NCI-H510A (cell line): ENCODE measurements at places on chromosomes 2 and 18.

- no peak for DNase-seq
These were observed 441.8 kb downstream of the CMPK2 start for GRCh38 chr2:6423944-6424343.

DNA sequence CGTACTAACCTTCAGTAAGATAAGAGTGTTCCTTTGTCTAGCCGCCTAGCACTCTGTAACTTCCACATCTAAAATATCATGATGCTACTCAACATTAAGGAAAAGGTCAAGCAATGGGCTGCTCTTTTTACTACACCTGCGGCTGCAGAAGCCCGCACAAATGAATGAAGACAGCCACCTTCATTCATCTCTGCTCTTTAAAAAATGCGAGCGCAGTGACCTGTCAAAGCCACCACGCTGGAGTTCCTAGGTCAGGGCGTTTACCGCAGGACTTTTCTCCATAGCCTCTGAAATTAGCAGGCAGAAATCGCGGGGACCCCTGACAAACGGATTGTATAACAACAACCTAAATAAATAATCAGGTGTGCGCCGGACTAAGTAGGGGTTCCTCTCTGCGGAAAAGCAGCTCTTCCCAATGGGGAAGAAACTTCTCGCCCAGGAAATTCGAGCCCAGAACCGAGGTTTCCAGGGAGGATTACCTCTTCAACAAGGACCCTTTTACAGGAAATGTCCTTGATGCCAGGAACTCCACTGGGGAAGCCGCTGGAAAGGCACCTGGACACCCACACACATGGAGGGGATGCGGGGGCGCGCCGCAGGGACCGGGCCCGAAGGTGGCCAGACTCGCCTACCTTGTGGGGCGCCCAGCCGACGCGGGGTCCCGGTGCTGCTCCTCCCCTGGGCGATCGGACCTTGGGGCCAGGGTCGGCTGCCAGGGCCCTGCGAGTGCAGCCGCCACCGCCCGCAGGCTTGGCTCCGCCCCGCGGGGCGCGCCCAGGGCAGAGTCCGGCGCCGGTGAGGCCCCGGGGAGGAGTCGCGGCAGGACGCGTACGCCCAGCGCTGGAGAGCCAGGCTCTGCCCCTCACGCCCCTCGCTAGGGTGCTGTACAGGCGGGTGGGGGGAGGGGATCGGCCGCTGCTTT is at the start of gene CCDC68:
Gene CCDC68, minus strand, starts transcription at position 758 of the 922 bp plus-strand sequence. CDS start 16,670 bp downstream, outside the sequence.
- DNase-seq = peak; percentile 12

GRCh38 chr2:32342801-32343200 is 14.0 kb upstream of the BIRC6 start:
- no peak for DNase-seq

- no peak for DNase-seq
These were observed 32.6 kb upstream of the INSIG2 start for GRCh38 chr2:118055512-118056164.

DNA sequence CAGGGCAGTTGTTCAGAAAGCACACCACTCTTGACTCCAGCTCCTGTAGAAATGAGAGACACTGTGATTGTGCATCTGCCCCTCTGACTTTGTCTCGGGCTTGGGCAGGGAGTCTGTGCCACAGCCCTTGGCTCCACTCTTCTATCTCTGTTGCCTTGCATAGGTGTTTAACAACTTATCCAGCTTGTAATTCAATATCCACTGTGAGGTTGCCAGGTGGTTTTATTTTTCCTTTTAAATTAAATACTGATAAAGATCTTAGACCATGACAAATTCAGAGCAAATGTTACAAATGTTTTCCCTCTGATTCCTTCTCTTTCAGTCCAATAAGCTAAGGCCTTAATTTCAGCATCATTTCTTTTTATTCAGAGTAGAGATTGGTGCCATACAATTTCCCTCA is 421.7 kb downstream of the STK39 start:
- no peak for DNase-seq

GRCh38 chr2:191657977-191658376 is 20.0 kb upstream of the NABP1 start:
- no peak for DNase-seq

DNA sequence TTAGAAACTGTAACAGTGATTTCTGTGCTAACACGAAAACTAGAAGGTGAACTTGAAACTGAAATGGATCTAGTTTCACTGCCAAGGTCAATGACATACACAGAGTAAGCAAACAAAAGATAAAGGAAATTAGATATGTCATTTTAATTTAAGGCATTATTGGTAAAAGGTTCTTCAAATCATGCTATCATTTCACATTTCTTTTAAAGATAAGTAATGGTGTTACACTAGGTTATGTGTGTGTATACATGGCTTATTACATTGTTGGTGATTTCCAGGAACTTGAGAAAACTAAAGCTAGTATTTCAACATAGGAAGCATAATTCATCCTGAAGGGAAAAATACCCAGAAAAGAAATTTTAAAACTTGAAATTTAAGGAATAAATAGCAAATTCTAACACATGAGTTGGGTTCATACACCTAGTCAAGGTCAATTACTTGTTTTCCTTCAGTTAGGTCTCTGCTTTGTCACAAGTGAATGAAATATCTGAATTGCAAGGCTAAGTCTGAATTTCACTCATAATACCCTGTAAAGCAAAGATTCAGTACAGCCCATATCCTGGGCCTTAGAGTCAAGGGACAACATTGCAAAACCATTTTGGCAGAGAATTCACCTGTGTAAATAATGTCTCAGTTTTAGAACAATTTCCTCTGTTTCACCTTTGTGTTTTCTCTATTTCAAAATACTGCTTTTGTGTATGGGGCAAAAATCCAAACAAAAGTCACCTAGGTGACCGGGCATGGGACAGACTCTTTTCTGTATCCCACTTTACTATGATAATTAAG is 141.6 kb downstream of the SRBD1 start:
- no peak for DNase-seq

- DNase-seq = no peak
These were observed 82.5 kb downstream of the GBX2 start for GRCh38 chr2:236085647-236086046.

DNA sequence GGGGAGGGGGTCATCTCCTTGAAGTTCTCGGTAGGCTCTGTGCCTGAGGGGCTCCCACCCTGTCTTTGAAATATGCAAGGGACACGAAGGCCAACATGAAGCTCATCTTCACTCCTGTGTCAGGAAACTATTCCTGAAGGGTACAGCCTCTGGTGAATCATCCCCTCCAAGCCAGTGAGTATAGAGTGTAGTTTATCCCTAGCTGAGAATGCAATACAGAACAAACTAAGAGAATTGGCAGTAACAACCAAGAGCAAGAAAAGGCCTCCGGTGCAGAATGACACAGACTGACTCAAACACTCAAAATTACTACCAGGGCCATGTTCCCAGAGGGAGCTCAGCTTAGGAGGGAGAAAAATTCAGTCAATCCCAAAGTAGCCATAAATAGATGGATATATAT is 413.3 kb downstream of the BCL11A start:
- no peak for DNase-seq

DNA sequence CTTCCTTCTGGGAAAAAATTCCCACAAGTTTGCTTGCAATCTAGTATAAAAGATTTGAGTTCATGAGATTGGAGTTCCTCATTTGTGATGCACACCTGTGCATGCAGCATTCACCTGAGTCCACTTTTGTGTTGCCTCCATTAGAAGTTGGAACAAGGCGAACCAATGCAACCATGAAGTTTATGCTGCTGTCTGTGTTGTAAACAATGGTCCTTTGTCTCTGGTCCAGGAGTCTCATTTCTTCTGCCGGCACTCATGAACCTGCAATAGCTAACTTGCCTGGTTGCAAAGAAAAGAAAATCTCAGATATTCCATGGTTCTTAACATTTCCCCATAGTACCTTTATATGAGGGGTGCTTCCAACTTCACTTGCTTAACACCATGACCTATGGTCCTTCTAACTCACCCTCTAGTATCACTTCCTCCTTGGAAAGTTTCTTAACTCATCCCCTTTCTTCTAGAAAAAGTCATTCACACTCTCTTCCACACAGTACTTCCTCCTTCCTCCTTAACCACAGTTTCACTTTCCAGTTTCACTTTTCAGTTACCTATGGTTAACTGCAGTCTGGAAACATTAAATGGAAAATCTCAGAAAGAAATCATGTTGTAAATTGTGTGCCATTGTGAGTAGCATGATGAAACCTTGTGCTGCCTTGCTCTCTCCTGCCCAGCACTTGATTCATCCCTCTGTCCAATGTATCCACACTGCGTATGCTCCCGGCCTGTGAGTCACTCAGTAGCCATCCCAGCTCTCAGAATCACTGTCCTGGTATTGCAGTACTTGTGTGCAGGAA is 128.8 kb upstream of the TRIB2 start:
- no peak for DNase-seq
